ENCODE measurements at places on chromosomes 4 and X.

DNA sequence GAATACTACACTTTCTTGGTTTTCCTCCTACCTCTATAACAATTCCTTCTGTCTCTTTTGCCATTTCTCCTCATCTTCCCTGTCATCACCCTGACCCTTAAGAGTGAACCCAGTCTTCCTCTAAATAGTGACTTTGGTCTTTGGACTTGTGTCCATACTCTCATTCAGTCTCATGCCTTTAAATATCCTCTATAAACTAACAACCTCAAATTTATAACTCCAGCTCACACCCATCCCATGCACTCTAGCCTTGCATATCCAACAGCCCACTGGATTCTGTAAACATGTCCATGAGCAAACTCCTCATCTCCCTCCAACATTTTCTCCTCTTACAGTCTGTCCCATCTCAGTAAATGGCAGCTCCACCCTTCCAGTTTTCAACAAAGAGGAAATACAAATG is 15.0 kb downstream of the BCLAF3 start:
- no peak for DNase-seq

- DNase-seq = no peak
Measured at GRCh38 chr4:159079074-159079473, 23.8 kb upstream of the RAPGEF2 start.

DNA sequence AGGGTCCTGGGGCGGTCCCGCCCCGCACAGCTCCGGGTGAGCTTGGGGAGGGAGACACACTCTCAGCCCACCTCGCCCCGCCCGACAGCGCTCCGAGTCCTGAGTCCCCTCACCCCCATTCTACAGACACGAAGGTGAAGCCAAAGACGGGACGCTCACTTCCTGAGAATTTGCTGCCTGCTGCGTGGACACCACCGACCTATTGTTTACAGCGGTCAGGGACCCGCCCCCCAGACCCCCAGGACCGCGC is 796 bp upstream of the ZNF141 start:
- DNase-seq = no peak

DNA sequence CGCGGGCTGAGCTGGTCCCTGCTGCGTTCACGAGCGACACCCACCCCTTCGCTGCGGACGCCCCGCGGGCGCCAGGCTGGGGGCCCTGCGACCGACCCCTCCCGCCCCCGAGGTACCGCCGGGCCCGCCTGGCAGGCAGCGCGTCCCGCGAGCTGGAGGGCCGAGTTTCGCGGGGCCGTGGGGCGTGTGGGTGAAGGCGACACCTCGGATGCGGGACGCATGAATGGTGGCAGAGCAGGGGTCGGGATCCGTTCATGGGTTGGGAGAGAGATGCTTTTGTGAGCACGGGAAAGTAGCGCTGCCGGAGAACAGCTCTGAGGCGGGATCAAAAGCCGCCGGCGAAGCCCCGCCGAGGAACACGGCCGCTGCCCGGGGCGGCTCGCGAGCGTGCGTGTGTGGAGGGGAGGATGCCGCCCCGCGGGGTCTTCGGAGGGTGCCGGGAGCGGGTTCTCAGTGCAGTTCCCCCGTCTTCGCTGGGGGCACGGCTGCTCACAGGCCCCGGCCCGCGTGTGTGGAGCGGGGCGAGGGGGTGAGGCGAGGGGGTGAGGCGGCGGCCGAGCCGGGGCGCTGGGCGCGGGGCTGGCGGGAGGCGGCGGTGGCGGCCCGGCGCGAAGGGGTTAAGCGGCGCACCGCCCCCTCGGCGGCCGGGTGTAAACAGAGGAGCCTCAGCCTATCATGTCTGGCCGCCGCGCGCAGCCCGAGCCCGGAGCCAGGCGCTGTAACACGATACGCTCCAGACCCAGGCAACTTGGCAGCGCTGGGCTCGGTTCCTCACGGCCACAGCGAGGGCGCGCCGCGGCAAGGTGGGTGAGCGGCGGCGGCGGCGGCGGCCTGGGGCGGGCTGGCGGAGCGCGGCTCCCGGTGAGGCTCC is 205.3 kb downstream of the TENM3 start:
- peak; percentile 83 for DNase-seq

DNA sequence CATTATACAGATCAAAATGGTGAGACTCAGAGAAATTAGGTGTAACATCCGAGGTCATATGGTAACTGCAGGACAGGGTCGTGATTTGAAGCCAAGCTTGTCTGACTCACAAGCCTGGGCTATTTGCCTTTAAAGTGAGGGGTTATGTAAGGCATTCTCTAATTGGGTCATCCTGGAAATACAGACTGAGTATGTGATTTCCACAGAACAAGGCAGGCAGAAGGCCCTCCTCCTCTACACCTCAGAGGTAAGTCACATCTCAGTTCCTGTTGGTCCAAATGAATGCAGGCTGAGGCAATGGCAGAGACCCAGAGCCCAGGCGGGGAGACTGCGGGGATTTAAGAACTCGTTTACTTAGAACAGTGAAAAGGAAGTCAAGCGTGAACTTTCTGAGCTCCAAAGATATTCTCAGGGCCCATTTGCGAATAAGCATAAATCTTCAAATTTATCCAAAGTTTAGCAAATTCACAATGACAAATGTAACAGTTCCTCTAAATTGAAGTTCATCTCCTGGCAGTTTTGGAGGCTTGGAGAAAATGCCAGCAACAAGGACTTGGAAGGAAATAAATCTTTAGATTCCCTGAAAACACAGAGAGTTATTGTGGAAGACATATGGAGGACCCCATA is 153.3 kb downstream of the LDB2 start:
- no peak for DNase-seq

DNA sequence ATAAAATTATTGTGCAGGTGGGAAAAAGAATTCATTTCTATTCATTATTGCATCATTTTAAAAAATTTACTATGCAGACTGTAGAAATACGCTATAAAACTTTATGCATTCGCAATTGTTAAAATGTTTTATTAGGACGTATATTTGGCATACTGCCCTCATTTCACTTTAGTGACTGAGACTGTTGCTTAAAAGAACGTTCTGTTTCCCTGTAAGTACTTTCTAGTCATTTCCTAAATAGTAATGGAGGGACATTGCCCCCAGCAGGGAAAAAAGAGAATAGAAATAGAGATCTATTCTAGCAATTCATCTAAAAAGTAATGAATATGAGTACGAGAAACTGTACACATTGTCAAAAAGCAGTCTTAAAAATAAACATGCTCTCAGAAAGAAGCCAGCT is 1295.8 kb upstream of the TENM3 start:
- DNase-seq = no peak

GRCh38 chr4:176238826-176239225 is 30.2 kb downstream of the ASB5 start:
- no peak for DNase-seq

- no peak for DNase-seq
Measured at GRCh38 chrX:9899640-9900111, 67.5 kb upstream of the CLDN34 start.

DNA sequence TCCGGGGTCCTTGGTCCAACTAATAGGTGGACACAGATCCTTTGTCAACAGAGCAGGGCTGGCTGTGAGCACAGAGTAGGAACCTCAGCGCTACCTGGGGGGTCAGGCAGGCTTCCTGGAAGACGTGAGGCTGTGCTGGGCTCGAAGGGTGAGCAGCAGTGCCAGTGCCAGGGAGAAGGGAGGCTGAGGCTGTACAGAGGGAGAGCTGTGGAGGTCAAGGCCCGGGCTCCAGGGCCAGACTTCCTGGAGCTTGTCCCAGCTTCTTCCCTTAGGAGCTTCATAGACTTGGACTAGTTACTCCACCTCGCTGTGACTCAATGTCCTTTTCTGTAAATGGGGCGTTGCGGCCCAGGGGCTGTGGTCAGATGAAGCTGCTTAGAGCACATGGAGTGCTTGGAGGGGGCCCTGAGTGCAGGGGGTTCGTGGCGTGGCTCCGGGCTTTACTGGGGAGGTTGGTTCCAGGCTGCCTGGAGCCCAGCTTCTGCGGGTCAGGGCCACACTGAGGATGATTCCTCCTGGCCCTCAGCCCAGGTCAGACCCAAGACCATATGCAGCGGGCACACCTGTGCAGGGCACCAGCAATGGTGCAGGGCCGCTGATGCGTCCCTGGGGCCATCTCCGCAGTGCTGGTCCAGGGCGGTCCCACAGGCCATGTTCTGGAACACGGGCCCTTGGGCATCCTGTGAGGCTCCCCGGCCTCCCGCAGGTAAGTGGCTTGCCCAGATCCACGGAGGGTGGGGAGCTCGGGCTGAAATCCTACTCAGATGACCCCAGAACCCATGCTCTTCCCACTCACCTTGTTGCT is 98.1 kb downstream of the DCTD start:
- no peak for DNase-seq

DNA sequence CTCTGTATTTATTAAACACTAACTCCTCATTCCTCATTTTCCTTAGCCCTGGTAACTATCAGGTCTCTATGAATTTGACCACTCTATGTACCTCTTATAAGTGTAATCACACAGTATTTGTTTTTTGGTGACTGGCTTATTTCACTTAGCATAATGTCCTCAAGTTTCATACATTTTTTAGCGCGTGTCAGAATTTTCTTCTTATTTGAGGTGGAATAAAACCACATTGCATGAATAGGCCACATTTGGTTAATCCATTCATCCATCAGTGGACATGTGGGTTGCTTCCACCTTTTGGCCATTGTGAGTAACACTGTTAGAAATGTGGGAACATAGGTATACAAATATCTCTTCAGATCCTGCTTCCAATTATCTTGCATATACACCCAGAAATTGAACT is 341.2 kb upstream of the BOD1L1 start:
- DNase-seq = no peak

DNA sequence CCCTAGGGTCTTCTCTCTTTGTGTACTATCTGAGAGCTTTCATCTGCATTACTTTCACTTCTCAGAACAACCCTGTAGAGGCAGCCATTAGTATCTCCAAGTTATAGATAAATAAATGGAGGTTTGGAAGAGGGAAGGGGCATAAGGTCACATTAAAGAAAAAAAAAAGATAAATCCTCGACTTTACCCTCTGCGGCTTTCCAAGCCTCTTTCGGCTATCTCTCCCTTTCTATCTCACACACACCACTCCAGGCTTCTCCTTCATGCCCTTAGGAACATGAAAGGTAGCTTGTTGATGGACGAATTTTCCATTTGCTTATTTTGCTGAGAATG is 660 bp upstream of the ARHGEF9 start:
- DNase-seq = no peak
